Left ventricle myocardium superior (tissue), 1 donor: ENCODE measurements at places on chromosomes 3 and 15. TPM values are rescaled to one million over a fixed set of nuclear protein-coding genes. Genes with fewer than 3 reads are reported as not detected.
A peak's percentile ranks its signal among the peaks of the same experiment; 100 is the strongest.

DNA sequence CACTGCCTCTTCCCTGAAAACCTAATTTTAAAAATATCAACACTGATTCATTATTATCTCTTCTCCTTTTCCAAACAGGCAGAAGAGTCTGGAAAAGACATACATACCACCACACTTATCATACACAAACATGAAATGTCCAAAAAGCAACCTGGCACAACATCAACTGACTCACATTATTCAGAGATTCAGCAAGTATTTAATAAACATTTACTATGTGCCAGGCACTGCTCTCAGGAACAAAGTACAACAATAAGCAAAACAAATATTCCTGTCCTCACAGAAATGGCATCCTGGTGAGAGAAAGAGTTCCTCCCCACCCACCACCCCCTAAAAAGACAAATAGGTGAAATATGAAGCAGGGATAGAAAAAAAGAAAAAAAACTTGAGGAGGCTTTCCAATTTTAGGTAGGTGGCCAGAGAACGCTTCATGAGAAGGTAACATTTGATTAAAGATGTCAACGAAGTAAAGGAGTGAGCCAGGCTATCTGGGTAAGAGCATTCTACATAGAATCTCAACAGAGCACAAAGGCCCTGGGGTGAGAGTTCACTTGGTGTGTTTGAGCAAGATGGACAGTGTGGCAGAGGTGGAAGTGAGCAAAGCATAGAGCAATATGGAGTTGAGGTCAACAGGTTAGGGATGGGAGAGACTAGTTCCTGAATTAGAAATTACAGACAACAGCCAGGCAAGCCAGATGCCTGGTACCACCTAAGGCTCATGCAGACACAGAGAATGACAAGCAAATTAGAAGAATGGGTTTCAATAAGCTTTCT, 141.7 kb downstream of the OSBPL10 start:
- no peak for DNase-seq

GRCh38 chr3:5006755-5007202, 27.5 kb downstream of the BHLHE40 start:
- DNase-seq, result peak; percentile 56

TUSC7 gene
- total RNA-seq, result not detected

GRCh38 chr3:173659972-173660371, 262.4 kb downstream of the NLGN1 start:
- no peak for DNase-seq

GOLGA8G gene
- total RNA-seq, result not detected

KCTD6 gene
- total RNA-seq, result 8.5 TPM

- DNase-seq, result no peak
These were observed 51.6 kb downstream of the ACAD9 start for GRCh38 chr3:128931046-128931445.

GRCh38 chr15:47136236-47136635, 581.1 kb upstream of the SEMA6D start:
- DNase-seq, result no peak

DNA sequence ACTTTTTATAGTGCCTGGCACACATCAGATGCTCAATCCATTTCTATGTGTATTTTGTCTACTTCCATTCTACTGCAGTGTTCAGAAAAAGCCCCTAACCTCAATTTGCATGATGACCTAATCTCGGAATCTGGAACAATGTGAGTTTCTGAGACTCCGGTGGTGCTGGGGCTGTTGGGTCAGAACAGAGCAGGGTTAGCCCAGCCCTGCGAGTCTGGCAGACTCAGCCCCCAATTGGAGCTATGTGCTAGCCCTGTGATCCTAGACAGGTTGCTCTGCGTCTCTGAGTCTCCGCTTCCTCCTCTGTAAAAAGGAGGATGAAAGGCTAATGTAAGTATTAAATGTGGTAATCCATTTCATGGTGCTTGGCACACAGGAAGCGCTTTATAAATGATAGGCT, 95.0 kb upstream of the ICE2 start:
- no peak for DNase-seq

DAPK2 gene
- 43.4 TPM for total RNA-seq

CHRD gene
- 4.6 TPM for total RNA-seq

GRCh38 chr3:14424711-14425580, 22.5 kb downstream of the SLC6A6 start:
- peak; percentile 13 for DNase-seq

- no peak for DNase-seq
These were observed 30.1 kb downstream of the GREM1 start for GRCh38 chr15:32747921-32748342.

DNA sequence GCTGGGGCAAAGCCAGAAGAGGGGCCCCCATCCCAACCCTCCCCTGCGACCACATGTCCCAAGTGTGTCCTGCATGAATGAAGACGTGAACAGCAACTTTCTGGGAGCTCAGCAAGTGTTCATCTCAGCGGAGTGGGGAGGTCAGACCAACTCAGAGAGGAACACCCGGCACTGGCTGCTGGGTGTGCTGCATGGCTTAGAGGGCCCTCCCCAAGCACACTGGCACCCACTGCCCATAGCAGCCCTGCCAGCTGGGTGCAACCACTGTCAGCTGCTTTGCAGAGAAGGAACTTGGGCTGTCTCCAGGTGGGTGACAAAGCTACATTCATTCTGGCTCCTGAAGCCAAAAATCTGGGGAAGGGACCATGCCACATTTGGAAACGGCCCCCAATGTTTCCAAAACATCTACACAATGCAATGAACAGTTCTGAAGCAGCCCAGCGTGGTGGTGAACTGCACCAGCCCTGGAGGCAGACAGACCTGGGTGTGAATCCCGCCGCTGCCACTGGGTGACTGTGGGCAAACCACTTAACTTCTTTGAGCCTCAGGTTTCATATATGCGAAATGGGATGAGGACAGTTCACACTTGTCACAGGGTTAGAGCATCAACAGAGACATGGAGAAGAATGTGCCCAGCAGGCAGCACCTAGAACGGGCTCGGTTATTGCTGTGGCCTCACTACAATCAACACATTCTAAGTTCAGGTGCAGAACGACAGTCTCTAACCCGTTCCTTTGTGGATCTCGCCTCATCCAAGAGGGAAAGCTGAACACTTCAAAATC, 145.4 kb downstream of the NUP210 start:
- DNase-seq, result no peak

ZSCAN2 gene
- 6.4 TPM for total RNA-seq

DUOX1 gene
- total RNA-seq, result 0.50 TPM

DNA sequence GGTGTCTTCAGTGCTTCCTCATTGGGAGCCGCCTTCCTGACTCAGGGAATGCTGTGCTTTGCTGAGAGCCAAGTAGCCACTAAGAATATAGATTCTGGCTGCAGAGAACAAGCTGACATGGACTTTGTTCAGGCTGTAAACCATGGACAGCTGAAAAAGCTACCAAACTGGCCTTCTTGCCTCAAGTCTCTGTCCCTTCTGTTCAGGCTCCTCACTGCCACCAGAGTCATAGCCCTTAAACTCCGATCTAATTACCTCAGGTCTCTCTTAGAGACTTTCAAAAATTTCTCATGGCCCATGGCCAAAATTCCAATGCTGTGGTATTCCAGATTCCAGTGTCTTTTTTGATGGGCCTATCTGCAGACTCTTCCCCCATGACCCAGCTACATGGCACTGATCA, 19.4 kb upstream of the PTX3 start:
- no peak for DNase-seq

- no peak for DNase-seq
These were observed 7.6 kb upstream of the TMEM44 start for GRCh38 chr3:194640829-194641228.

HPS3 gene
- total RNA-seq, result 5.8 TPM

DNA sequence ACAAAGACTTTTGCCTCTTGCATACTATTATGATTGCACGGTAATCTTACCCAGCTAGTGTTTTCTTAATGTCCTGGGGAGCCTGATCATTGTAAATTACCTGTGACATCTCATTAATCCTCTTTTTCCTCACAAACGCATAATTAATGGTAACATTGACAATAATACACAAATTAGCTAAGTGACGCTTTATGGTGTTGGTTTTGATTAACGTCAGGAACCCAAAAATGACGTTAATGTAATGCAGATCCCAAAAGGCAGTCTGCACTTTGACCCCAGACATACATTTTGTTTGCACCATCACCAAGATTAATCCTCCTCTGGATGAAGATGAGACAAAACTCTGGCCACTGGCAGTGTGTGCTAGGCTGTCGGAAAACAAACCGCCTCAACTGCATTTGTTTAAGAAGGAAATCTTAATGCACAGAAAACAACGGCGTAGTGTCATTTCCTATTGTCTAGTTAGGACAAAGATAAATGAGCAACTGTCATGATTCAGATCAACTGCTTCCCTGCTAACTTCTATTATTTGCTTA, 83.9 kb upstream of the CDIN1 start:
- no peak for DNase-seq

- peak; percentile 29 for DNase-seq
These were observed 150.2 kb downstream of the IMPG2 start for GRCh38 chr3:101170062-101170771.

SATB1 gene
- total RNA-seq, result 46.1 TPM

- DNase-seq, result no peak
These were observed 66.8 kb downstream of the GALK2 start for GRCh38 chr15:49236869-49237268.

DNA sequence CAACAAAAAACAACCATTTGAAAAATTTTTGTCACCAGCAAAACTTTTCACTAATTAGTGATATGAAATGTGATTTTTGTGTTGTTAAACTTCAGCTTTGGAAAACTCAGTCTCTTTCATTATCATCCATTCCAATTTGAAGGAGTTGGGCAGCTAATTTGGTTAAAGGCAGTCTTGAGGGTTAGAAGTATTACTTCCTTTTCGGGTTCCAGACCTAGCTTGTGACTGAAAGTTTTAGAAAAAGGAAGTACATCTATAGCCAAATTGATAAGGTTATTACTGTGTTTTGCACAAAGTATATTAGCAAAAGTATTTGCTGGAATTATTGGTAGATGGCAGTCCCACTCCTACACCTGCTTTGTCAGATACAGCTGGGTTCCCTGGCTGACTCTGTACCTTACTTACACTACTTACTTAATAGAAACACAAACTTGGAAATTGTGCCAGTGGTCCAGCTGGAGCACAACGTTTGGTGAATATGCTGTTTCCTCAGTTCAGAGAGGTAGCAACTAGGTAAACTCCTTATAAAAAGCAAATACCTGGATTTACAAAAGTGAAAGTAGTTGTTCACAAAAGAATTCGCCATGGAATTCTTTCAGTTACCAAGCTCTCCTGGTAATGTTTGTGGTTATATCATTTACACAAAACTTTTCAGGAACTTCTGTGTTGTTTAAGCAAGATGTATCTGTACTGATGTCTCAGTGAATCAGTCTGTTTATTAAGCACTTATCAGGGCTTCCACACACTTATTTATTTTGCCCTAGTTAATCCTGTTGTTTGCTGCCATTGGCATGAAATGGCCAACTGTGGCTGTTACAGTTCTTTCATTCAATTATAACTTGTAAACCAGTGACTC, 31.6 kb downstream of the TIPARP start:
- no peak for DNase-seq

- DNase-seq, result no peak
These were observed 31.8 kb upstream of the RYR3 start for GRCh38 chr15:33278816-33279612.

DNA sequence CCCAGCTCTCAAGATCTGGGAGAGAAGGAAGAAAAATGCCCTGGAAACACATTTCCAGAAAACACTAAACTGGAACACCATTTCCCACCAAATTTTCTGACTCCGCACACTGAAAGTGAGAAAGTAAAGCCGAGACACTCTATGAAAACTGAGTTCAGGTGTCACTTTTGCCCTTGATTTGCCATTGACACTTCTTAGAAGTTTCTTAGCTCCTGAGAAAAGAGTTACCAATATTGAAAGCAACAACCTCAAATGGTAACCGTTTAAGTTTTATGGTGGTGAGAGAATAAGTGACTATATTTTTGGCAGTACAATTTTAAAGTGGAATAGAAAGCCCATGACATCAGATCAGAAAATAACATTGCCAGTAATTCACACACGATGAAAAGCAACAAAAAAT, 39.0 kb downstream of the CD86 start:
- DNase-seq, result no peak

GRCh38 chr3:171256445-171257250, 203.6 kb downstream of the TNIK start:
- no peak for DNase-seq

DNA sequence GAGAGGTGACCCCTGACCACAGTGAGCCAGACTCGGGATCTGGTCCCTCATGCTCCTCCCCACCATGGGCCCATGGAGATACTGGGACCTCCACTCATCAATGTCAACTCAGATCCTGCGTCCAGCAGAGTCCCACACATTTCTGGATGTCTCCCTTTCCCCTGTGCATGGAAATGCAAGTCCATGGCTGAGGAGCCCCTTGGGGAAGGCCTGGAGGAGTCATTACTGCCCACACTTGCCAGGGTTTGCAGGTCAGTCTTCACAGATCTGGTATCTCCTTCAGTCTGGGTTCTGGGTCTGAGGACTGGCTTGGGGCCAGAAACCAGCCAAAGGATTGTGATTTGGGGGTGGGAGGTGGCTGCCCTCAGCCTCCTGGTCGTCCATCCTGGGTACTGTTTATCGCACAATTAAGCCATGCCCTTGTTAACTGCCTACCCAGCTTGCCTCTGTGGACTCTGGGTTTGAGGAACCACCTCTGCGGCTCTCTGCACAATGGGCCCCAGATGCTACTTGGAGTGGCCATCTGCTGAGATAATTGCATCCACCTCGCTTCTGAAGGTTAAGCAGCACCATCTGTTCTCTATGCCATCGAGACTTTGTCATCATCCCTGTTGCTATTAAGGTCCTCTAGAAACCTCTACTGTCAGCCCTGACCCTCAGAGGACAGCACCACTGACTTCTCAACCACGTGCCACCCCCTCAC, 49.9 kb upstream of the KLF13 start:
- no peak for DNase-seq

DNA sequence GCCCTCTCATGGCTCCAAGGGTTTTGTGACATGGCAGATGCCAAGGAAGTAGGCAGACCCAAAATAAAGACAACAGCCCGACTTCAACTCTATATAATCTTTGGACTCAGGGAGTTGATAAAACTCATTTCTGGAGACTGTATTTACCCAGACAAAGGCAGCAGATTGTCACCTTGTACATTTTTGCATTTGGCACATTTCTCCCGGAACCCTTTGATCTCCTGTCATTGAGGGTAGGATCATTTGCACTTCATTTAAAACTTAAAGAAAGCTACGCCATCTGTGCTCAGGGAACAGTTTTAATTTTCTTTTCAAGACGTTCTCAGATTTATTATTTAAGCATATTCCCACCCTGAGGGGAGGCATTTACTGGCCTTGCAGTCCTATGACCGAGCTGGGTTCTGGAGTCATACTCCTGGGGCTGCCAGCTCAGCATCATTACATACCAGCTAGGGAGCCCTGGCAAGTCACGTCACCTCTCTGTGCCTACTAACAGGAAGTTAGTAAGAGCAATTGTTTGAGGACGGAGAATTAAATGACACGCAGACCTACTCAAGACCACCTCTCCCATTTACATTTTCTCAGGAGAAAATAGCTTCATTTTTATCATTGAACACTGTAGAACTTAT, 5.9 kb downstream of the CDCP1 start:
- no peak for DNase-seq

DNA sequence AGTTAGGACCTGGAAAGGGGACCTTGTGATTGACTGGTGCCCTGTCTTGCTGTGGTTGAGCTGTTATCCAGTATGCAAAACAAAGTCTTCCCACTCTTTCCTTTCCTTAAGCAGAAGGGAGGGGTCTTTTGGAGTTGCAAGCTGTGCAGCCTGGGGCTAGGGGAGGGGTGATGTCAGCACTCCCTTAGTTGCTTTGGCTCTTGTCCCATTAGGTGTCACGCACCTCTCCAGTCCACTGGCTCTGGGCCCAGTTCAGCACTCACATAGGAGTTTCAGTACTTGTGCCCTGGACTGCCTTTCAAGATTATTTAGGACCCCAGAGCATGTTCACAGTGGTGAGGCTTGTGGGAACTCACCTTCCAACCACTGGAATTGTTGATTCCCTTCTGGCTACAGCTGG, 238.5 kb downstream of the DOCK3 start:
- DNase-seq, result peak; percentile 51

GRCh38 chr3:45596290-45596791, 1.8 kb downstream of the LIMD1 start:
- no peak for DNase-seq
